CD8-positive, alpha-beta T cell (primary cell): ENCODE measurements at places on chromosomes 6 and 20.

- DNase-seq = no peak
Observed at GRCh38 chr6:5728351-5729079, 278.2 kb downstream of the NRN1 start.

GRCh38 chr20:38119446-38119845 lies 45.6 kb downstream of the TGM2 start:
- DNase-seq = no peak

DNA sequence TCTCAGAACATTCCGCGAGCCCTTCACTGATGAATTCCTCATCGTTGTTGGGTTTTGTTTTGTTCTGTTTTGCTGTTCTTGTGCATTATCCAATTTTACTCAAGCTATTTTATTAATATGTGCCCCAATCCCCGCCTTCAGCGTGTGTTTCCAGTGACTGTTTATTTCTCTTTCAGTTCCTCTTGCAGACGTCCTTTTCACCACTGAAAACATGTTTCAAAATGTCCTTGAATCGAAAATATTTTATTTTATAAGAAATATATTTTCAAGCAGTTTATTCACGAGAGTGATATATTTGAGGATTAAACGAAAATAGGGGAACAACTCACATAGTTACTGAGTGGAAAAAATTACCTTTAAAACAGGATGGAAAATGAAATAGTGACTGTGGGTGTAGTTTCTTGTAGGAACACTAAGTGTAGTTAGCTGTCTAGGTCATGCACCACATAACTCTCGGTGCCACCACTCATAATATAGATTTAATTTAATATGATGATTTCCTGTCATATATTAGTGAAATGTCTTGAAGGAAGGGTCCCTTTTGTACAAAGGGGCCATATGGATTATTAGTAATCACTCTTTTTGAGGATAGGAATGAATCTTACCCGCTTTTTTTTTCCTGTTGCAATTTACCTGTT lies 45.3 kb upstream of the HDDC2 start:
- DNase-seq = no peak

DNA sequence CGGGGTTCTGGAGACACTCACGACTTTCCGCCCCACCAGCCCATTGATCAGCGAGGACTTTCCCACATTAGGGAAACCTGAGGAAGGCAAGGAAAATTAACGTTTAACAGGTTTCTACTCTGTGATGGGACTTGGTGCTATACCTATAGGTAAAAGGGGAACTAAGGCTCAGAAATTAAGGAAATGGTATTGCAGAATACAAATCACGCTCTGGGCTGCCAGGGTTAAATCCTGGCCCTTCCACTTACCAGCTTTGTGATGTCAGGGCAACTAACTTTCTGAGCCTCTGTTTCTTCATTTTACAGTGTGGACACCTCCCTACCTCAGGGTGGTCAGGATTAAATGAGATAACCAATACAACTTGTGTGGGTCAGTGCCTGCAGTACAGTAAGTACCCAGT lies 8.8 kb downstream of the GNL1 start:
- no peak for DNase-seq

DNA sequence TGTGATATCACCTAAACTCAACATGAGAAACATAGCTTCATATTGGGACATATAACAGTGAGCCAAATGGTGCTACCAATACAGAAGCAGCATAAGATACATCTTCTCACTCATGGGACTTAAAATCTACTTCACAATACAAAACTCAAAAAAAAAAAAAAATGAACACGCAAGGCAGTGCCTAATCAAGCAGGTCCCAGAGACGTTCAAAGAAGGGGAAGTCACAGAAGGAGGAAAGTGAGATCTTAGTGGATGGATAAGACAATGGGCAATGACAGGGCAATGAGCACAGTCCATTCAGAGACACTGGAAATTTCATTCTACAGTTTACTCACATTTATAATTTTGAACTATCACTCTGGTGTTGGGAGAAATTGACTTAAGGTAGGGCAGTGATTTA lies 88.3 kb downstream of the FAM50B start:
- DNase-seq = no peak

- DNase-seq = no peak
Observed at GRCh38 chr20:1513801-1514200, 22.6 kb upstream of the SIRPB2 start.

GRCh38 chr6:34104186-34104585 lies 41.7 kb downstream of the GRM4 start:
- no peak for DNase-seq

DNA sequence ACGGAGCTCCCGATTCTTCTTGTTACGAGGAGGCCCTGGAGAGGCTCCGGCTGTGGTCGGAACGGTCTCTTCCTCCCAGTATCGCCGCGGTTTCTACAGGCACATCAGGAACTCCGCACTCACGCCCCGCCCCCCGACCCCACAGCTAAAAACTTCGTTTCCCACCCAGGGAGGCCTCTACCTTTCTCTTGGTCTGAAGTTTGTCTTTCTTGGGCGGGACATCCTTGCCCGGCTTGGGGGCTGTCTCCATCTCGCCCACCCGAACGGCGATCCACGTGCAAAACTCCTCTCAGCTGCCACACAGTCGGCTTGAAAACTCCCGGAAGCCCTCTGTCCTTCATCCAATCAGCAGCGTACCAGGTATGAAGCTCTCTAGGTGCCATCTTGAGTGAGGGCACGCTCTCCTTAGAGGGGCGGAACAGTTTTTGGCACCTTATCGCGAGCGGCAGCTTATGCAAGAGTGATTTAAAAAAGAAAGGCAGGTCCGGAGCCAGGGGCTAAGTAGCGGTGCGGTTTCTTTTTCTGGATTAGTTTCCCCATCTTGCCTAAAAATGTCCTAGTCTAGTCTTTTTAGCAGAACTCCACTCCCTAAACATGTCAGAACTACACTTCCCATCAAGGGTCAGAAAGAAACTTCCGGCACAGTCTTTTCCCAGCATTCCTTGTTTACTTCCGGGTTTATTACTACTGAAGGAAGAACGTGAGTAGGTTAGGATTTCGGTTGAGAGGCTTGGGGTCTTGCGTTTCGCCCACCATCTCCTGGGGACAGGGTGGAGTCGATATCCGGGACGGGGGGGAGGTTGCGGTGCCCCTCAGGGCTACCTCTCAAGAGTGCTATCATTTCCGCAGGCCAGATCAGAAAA lies at the start of the genes PFDN6 and WDR46:
TSS of gene PFDN6 (plus strand) at position 681 of the 863 bp plus-strand sequence. CDS start 256 bp downstream, outside the sequence.
TSS of gene WDR46 (minus strand) at position 319 of the 863 bp plus-strand sequence. CDS start at position 250, 69 bp downstream.
- DNase-seq = peak; percentile 88

DNA sequence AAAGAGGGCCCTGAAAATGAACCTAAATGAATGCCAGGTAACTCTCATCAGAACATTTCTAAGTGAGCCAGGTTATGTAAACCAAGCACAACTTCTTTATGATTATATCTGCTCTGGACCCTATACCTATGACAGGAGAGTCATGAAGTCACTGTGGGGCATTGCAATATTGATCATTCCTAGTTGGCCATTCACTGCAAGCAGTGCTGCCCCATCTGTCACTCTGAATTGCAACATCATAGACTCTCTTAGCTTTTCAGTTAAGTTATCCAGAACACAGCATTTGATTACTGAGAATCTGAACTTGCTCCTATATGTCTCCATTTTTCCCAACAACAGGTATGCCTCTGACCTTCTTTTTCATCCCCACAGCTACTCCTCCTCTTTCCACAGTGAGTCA lies 3.3 kb downstream of the COL21A1 start:
- no peak for DNase-seq
